Neural crest cell (in vitro differentiated cells): ENCODE measurements at places on chromosomes 11 and 22. TPM values are rescaled to one million over a fixed set of nuclear protein-coding genes. Genes with fewer than 3 reads are reported as not detected.
A peak's percentile ranks its signal among the peaks of the same experiment; 100 is the strongest.

DNA sequence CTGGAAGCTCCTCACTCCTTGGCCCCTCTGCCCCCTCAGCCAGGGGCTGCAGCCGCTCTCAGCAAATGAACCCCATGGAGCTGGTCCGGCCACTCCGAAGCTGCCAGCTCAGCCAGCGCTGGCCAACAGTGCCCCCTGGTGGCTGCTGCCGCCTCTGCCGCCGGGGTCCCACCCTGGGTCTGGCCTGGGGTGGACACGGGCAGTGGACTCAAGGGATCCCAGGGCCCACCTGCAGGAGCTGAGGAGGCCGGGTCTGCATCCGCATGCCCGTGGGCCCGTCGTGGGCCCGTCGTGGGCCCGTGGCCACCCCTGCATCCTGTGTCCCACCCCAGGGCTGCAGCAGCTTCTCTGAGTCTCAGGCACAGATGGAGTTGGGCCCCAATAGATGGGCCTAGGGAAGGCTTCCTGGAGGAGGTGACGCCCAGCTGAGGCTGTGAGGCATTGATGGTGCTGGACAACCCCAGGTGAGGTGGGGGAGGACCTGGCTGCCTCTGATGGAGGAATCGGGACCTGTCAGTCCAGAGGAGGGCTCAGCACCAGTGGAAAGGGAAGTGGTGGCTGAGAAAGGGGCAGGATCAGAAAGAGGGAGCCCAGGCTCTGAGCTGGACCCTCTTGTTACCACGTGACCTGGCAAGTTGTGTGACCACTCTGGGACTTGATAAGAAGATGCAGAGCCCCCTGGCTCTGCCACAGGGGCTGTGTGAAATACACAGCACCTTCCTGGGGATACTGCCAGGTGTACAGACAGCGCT, 522.3 kb downstream of the BRD1 start:
- no peaks in the 10 kb centered on the region for H3K4me1 ChIP-seq
- H3K4me3 ChIP-seq = no peak overlapping the region
- H3K27me3 ChIP-seq = peaks cover 3% of the 10 kb centered on the region
- peak; percentile 97 for DNase-seq
- H3K27ac ChIP-seq = no peak overlapping the region
- H3K36me3 ChIP-seq = no peaks in the 10 kb centered on the region

GRCh38 chr22:43253839-43254238, 66.9 kb upstream of the TTLL12 start:
- H3K4me3 ChIP-seq = no peak overlapping the region
- H3K36me3 ChIP-seq = no peaks in the 10 kb centered on the region
- H3K27me3 ChIP-seq = peaks cover 2% of the 10 kb centered on the region
- no peak for DNase-seq
- no peaks in the 10 kb centered on the region for H3K4me1 ChIP-seq
- no peak overlapping the region for H3K27ac ChIP-seq

- DNase-seq = no peak
- no peaks in the 10 kb centered on the region for H3K36me3 ChIP-seq
- no peak overlapping the region for H3K4me3 ChIP-seq
- no peak overlapping the region for H3K27ac ChIP-seq
- H3K27me3 ChIP-seq = no peaks in the 10 kb centered on the region
- peaks cover 3% of the 10 kb centered on the region for H3K4me1 ChIP-seq
Measured at GRCh38 chr11:105399511-105399910, 210.4 kb upstream of the GRIA4 start.

DNA sequence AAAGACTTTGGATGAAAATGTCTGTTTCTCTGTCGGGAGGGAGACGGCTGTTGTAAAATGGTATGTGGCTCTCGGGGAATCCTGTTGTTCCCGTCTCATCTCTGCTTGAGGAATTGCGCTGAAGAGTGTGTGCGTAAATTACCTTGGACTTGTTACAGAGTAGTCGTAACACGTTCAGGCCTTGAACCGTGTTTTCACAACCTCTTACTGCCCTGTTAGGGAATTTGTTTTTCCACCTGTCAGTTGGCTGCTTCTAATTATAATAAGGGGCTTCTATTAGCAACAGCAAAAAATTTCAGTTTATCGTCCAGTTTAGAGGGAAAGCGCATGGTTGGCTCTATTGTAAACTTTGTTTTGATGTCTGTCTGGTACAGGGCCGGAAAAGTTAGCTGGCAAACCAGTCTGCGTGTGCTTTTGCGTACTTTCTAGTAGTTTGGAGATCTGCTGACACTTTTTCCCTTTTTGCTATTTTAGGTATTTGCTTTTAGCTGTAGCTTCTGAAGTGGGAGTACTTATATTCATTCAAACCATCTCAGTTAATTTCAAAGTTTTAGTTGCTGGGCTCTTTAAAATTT, 1.5 kb downstream of the HIPK3 start:
- peak overlapping the region; percentile 91 for H3K27ac ChIP-seq
- H3K36me3 ChIP-seq = peaks cover 2% of the 10 kb centered on the region
- peaks cover 60% of the 10 kb centered on the region for H3K4me1 ChIP-seq
- H3K4me3 ChIP-seq = peak overlapping the region; percentile 94
- H3K27me3 ChIP-seq = no peaks in the 10 kb centered on the region

OR52B6 gene
- not detected in 2 replicates for total RNA-seq

DNA sequence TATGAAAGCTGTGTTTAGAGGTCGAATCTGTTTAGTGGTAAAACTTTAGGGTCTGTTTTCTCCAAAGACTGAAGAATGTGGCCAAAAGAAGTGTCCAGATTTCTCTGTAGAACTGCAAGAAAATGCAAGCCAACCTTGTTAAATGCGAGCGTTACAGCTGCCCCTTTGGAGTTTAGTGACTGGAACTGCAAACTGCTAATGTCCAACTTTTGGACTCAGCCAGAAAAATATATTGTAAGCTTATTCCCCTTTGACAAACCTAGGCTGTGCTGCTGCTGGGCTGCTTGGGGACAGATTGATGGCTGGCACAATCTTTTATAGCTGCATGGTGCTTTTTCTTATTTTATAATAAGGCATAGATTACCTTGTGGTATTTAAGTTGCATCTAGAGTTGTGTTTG, 3.9 kb downstream of the TEAD1 start:
- H3K4me3 ChIP-seq = peak overlapping the region; percentile 97
- no peaks in the 10 kb centered on the region for H3K27me3 ChIP-seq
- H3K4me1 ChIP-seq = peaks cover 80% of the 10 kb centered on the region

TANGO2 gene
- total RNA-seq = 12.8 and 13.4 TPM in 2 replicates

PIWIL4 gene
- total RNA-seq = 0.68 and 0.72 TPM in 2 replicates

OTOG gene
- total RNA-seq = not detected in 2 replicates

KCTD14 gene
- total RNA-seq = 1.4 and 1.6 TPM in 2 replicates

PRAME gene
- total RNA-seq = 0.21 and 0.52 TPM in 2 replicates
